Trophoblast cell (in vitro differentiated cells and primary cell): ENCODE measurements at places on chromosomes 11 and 22.
A peak's percentile ranks its signal among the peaks of the same experiment; 100 is the strongest.

GRCh38 chr11:13907678-13908077 lies 54.8 kb upstream of the SPON1 start:
- DNase-seq, result no peak

GRCh38 chr22:22342697-22343580 lies 98.4 kb downstream of the VPREB1 start:
- DNase-seq, result peak; percentile 93

DNA sequence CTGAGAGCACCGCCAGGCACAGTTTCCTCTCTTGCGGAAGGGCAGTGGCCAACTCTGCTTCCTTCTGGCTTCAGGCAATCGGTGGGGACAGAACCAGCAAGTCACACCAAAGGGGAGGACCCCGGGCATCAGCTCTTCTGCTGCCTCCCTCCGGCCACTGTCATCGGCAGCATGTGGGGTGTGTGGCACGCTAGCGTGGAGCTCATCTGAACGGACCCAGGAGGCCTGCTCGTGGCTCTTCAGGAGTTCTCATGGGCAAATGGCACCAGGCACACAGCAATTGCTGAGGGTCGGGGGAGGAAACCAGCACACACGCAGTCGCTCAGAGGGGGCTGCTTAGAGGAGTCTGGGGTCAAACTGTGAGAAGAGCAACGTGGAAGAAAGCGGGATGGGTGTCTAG lies 26.9 kb downstream of the B3GAT1 start:
- no peak for DNase-seq

- peak; percentile 39 for DNase-seq
Measured at GRCh38 chr11:110366291-110366690, 63.5 kb upstream of the FDX1 start.

DNA sequence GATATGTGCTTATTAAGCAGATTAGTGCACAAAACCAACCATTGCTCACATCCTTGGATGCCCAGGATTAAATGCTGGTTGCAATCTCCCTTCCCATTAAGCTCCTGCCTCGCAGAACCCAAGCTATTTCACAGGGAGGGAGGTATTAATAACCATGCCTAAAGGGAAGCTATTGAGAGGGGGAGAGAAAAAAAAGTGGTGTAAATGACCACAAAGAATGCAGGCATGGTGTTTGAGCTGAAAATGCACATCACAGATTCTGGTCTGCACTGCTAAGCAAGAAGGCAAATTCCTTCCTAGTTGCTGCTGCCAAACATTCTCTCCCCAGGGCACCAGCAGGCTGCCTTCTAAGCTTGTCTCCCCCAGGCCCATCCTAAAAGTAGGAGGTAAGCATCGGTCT lies 92.0 kb upstream of the ISX start:
- no peak for DNase-seq

DNA sequence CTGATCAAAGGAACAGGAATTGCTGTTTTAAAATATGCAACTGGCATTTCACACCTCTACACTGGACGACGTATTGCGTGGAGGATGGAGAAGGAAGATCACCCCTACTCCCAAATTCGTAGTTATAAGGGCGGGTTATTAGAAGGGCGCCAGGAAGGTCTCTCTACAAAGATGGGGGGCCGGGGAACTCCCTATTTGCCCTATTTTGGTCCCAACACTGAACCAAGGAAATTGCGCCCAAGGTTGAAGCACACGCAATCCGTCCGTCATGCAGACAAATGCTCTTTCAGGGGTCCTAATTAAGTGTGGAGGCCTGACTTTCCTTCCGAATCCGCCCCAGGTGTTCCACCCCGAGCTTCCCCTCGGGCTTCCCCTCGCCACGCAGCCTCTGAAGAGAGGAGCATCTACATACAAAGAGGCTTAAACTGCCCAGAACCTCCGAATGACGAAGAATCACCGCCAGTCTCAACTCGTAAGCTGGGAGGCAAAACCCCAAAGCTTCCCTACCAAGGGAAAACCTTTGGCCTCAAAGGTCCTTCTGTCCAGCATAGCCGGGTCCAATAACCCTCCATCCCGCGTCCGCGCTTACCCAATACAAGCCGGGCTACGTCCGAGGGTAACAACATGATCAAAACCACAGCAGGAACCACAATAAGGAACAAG lies 396 bp downstream of the NPAT start:
- DNase-seq, result no peak

DNA sequence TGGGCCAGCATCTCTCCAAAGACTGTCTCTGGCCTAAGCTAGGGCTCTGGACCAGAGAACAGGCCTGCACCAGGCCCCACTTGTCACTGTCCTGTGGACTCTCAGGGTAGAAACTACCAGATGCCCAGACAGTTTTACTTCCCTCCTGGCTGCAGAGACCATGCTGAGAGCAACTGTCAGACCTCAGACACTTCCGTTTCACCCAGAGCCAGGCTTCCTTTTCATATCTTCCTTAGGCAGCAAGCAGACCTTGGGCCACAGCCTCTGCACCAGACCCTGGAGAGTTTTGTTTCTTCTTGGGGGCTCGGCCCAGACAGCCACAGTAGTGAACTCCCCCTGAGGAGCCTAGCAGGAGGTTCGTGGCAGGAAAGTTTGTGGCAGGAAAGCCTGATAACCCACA lies 12.1 kb upstream of the FCHSD2 start:
- no peak for DNase-seq

DNA sequence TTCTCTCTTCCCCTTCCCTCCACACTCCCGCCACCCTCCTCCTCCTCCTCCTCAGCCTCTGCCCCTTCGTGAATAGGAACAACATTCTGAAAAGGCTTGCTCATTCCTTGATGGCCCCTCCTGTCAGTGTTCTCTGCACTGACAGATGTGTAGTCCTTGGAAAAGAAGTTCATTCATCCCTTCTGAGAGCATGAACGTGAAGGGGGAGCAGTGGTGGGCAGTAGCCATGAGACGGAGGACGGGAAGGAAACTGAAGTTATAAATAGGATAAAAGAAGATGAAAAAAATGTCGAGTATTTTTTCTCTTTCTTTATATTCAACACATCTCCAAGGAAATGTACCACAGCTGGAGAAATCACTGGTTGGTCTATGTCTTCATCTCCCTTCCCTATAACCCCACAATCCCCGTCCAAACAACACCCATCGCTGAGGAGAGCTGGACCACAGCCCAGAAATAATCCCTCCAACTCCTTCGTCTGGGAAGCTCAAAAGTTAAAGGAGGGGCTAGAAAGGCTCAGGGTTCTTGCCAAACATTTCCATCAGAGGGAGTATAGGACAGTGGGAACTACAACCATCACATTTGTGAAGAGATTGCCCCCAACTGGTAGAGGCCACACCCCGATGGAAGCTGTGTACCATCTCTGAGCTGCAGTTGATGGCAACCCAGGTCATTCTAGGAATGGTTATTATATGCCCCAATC lies 33.5 kb downstream of the ETS1 start:
- DNase-seq, result no peak

DNA sequence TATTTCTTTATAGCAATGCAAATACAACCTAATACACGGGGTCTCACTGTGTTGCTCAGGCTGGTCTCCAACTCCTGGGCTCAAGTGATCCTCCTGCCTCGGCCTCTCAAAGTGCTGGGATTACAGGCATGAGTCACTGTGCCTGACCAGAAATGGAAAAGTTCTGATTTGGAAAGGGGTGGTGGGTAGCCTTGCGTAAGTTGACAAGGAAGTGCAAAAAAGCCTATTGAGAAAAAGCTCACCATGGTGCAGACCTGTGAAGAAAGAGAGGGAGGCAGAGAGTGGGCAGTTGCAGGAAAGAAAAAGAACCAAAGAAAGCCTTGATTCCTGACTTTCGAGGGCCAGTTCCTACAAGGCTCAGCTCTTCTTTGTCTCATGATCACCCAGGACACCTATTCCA lies 27.1 kb downstream of the AGBL2 start:
- no peak for DNase-seq

GRCh38 chr11:95516786-95517185 lies 272.8 kb downstream of the FAM76B start:
- DNase-seq, result no peak

DNA sequence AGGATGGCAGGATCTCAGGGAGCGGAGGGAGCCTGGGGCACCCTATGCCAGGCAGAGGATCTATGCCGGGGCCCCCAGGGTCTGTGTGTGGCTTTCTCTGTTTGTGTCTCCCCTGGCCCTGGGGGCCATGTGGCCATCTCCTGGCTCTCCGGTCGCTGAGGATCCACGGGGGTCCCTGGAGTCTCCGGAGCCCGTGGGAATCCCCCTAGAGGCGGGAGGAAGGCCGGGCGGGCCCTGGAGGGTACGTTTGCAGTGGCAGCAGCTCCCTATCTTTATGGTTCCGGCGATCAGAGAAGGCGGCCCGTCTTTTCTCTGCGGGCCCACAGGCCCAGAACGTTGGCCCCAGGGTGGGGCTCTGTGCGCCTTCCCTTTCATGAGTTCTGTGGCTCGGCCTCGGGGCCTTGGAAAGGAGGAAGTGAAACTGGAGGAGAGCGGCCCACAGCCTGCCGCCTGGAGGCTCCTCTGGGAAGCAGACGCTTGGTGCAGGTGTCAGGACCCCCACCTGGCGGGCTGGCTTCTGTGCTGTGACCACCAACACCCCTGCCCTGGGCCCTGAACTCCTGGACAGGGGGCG lies 82.1 kb downstream of the KCNQ1 start:
- DNase-seq, result no peak

GRCh38 chr11:70418130-70418529 lies 19.8 kb downstream of the CTTN start:
- DNase-seq, result no peak
